ENCODE measurements at places on chromosomes 2 and 18.

- DNase-seq, result no peak
Observed at GRCh38 chr18:14120926-14121325, 11.3 kb downstream of the ZNF519 start.

DNA sequence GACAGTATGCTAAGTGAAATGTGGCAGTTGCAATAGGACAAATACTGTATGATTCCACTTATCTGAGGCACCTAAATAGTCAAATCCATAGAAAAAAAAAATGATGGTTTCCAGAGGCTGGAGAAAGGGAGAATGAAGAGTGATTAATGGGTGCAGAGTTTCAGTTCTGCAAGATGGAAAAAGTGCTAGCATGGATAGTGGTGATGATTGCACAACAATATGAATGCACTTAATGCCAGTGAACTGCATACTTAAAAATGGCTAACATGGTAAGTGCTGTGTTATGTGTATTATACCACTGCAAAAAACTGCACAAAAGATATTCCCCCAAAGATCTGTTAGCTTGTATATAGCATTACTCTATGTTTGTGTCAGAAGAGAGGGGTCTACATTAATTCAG is 185.4 kb downstream of the INHBB start:
- no peak for DNase-seq

- DNase-seq, result no peak
Observed at GRCh38 chr2:217866457-217866856, 136.3 kb downstream of the TNS1 start.

GRCh38 chr18:69684789-69685188 is 262.9 kb downstream of the CD226 start:
- DNase-seq, result no peak

DNA sequence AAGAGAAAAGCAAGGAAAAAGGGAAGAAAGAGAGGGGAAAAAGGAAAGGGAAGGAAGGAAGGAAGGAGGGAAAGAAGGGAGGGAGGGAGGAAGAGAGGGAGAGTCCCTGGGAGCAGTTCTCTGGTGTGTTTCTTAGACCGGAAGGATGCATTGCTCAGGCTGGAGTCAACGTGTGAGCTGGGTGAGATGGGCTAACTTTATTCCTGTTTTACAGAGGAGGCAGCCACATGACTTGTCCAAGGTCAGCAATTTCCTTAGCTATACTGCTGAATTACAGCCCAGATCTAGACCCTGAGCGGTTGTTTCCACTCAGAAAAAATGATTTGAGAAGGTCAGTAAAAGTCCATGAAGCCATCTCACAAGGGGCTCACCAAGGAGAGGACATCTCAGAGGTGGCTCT is 86.6 kb upstream of the APCDD1 start:
- no peak for DNase-seq

DNA sequence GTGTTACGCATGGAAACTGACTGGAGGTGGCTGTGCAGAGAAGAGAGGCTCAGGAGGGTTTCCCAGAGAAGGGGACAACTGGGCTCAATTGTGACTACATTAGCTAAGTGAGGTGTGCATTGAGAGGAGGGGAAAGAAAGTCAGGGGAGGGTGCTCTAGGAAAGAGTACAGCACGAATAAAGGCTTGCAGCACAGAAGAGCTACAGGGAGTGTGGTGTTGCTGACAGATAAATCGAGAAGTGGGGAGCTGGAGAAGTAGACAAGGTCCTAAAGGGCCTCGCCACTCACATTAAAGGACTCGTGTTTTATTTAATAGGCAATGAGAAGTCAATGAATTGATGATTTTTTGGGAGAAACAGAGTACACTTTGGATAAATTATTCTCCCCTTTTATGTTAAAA is 65.7 kb upstream of the CTAGE1 start:
- DNase-seq, result no peak

GRCh38 chr2:111982822-111983221 is 72.2 kb upstream of the TMEM87B start:
- no peak for DNase-seq

DNA sequence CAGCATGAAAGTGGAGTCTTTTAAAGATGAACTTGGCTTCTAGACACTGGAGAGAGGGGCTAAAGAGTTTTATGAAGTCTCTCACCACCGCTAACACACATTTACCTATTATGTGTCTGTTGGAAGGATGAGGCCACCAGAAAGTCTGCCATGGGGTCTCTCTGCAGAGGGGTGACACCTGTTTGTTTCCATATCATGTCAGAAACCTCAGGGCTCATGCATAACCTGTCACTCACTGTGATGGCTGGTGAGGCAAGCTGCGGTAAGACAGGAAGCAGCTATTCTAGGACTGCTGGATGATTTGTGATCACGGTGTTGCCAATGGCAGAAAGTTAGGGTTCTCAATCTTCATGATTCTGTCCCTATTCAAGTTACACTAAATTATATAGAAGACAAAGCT is 60.8 kb upstream of the DNMT3A start:
- no peak for DNase-seq

DNA sequence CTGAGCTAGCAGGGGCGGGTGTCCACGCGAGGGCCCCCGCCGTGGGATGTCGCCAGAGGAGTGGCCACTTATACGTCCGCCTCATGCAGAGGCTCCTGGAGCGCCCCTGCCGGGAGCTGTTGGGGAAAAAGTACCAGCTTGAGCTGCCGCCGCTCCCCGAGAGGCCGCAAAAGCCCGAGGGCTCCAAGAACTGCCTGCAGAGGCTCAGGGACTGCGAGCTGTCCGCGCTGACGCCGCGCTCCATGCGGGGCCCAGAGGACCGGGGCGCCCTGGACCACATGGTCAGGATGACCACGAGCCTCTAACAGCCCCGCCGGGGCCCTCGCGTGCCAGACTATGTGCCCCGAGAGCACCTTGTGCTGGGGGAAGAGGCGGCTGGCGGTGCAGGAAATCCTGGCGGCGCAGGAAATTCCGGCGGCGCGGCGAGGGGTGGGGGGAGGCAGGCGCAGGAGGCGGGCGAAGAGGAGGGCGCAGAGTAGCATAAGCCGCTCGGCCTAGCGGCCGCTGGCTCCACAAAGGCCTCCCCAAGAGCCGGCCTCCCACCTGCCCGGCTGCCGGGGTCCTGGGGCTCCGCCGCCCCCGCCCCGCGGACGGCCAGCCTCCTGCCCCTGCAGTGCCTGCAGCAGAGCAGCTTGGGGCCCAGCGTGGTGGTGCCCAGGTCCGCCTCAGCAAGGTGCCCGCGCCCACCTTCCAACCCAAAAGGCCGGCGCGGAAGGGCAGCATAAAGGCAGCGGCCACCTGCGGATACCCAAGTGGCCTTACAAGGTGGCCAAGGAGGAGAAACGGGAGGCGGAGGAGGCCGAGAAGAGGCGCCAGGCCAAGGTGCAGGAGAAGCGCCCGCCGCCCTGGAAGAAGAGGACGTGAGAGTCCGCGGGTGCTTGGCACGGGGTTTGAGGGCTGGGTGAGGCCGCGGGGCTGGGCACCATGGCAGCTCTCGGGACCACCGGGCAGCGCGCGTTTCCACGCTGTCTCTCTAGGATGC is 42.1 kb upstream of the TRIM43B start:
- no peak for DNase-seq

GRCh38 chr2:42185220-42185921 is 16.2 kb downstream of the EML4 start:
- DNase-seq, result no peak

DNA sequence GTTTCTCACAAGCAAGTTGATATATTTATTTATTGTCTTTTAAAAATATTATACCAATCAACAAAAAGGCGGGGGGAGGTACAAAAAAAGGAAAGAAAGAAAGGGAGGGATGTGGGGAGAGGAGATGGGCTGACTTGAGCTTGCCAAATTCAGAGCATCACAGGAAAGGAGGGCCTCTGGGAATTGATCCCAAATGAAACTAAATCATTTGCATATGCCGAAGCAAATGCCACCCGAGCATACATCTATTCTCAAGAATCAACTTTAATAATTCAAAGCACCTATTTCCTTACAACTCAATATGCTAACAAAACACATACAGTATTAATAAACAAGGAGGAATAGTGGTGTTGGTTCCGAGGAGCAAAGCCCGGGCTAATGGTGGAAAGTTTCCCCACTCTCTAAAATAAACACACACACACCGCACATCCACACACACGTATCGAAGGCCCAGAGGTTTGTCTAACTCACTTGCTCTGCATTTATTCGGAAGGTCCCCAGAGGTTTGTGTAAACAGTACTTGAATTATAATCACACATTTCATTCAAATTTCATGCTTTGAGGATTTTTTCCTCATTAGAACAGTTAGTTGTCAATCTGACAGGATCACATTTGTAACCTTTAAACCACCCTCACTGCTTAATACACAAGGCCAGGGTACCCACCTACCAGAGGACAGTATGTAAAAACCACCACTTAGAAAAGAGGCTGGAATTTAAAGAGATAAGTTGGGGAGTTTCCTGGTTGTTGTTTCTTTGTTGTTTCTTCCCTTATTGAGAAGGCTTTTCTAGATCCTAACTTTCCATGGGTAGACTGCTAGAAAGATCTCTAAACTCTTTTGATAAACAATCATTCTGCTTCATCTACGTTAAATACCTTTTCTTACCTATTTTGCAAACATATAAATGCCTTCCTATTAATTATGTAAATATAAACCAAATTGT is 264.7 kb downstream of the TCF4 start:
- no peak for DNase-seq

- no peak for DNase-seq
Observed at GRCh38 chr18:22250591-22250996, 81.2 kb downstream of the GATA6 start.

- DNase-seq, result no peak
Observed at GRCh38 chr18:13392029-13392750, 173.6 kb downstream of the LDLRAD4 start.
